ENCODE measurements at places on chromosomes 4 and X.
A peak's percentile ranks its signal among the peaks of the same experiment; 100 is the strongest.

DNA sequence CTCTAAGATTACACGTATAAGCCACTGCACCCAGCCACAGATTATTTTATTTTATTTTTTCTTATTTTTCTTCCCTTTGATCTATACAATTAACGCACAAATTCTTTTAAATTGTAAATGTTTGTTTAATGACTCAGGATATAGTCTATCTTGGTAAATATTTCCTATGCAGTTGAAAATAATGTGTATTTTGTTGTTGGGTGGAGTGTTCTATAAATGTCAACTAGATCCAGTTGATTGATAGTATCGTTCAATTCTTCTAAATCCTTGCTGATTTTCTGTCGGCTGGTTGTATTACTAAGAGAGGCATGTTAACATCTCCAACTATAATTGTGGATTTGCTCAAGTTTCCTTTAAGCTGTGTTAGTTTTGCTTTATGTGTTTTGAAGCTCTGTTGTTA lies 92.0 kb downstream of the TRAPPC11 start:
- no peak for DNase-seq

DNA sequence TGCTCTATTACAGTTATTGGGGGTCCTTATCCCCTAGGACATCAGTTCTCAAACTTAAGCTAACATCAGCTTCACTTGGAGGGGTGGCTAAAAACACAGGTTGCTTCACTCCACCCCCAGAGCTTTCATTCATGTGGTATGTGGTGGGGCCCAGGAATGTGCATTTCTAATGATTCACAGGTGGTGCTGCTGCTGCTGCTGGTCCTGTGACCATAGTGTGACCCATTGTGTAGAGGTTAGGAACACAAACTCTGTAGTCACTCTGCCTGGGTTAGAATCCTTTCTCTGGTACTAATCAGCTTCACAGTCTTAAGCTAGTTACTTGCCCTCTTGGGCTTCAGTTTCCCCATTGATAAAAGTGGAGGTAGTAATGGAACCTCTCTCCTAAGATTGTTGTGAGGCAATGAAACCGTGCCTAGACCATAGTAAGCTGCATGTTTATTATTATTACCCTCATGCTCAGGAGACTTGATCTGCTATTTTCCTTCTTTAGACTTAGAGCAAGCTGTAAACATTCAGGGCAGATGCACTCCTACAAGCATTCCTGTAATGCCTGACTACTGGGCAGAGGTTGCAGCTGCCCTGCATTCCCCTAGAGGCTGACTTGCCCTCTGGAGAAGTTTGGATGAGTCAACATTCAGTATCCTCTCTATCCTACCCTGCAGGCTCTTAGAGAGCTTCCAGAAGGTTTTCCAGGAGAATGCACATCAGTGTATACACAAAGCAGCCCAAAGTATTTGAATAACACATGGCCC lies 94.1 kb upstream of the ACSL4 start:
- no peak for DNase-seq

DNA sequence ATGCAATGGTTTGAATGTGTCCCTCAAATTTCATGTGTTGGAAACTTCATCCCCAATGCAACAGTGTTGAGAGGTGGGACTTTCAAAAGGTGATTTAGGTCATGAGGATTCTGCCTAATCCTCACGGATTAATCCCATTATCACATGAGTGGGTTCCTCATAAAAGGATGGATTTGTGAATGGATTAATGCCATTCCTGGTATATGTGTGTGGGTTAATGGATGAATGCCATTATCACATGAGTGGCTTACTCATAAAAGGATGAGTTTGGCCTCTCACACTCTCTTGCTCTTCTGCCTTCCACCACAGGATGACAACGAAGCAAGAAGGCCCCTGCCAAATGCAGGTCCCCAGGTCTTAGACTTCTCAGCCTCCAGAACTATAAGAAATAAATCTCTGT lies 30.5 kb upstream of the NEUROG2 start:
- DNase-seq = no peak

GRCh38 chrX:40179283-40179682 lies 81.5 kb upstream of the BCOR start:
- no peak for DNase-seq

GRCh38 chr4:163164591-163164990 lies 2.1 kb downstream of the NAF1 start:
- no peak for DNase-seq

GRCh38 chr4:3305610-3306371 lies 13.0 kb downstream of the RGS12 start:
- no peak for DNase-seq

- no peak for DNase-seq
Observed at GRCh38 chrX:86329174-86329573, 180.9 kb downstream of the DACH2 start.

DNA sequence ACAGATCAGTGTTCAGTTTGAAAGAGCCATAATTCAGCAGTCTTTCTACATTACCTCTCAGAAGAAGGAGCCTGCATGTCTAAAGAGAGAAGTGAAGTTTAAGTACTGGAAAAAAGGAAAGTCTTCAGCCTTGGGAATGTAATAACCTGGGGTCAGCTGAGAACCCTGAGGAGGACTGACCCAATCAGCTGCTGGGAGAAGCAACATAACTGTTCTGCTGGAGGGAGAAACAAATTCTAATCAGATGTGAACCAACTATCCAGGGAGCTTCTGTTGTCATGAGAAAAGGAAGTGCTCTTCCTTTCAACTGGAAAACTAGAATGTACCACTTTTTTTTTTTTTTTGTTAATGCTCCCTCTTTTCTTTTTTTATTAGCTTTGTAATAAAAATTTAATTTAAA lies 64.5 kb upstream of the PDE5A start:
- DNase-seq = no peak

DNA sequence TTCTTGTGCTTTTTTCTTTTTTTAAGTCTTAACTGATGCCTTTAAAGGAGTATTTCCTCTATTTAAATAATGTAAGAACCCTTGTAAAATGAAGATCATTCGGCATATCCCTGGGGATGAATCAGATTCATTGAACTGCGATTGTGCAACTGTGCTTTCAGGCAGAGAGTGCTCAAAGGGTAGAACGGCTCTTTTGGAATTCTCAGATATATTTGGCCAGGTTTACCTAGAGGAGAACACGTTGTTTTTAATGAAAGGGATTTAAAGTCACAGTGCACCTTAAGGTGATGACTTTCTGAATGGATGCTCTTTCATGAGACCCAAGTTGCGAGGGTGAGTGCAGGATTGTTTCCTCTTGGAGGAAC lies 51.6 kb upstream of the ELOVL6 start:
- no peak for DNase-seq

- DNase-seq = no peak
Observed at GRCh38 chr4:184616633-184617551, 32.4 kb downstream of the CASP3 start.

DNA sequence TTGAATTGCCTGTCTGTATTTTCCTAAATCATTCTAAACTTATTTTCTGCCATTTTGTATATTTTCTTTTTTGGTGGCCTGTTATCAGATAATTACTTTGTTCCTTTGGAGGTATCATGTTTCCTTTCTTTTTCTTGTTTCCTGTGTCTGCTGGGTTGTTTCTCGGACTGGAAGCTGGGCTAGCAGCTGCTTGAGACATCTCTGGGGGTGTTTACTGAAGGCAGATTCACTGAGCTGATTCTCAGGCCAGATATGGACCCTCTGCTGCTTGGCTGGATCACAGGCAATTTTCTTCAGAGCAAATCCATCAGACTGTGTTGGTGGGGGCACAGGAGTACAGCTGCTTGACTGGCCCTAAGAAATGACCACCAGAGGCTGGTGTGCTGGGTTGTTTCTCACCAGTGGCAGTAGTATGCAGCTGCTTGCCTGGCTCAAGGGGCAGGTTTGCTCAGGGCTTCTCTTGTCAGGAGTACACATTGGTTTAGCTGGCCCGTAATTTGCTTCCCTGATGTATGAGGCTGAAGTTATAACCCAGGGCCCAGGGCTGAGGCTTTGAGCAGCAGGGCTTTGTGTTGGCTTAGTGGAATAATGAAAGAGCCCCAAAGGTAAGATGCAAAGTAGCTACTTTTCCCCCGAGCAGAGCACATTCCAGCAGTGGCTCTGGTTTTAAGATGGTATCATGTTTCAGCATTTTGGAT lies 680.6 kb downstream of the TECRL start:
- no peak for DNase-seq

- DNase-seq = no peak
Observed at GRCh38 chrX:69136546-69137331, 28.5 kb downstream of the PJA1 start.

- no peak for DNase-seq
Observed at GRCh38 chr4:36489798-36490197, 208.4 kb downstream of the DTHD1 start.

GRCh38 chr4:108742451-108743420 lies 20.1 kb downstream of the ETNPPL start:
- no peak for DNase-seq

DNA sequence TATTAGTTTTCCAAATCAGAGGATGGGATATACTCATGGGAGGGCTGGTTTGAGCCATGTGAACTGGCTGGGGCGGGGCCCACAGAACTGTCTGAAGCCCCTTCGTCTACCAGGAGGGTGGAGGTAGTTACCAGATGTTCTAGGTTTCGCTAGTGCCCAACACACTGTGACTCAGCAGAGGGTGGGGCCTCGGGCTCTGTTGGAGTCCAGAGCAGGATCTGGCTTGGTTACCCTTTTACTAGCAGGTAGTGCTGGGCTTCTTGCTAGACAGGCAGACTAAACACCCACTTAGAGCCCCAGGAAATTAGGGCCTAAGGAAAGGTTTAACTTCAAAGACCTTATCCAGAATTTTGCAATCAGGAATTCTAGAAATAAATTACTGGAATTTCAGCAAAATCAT lies 56.2 kb upstream of the CHRDL1 start:
- DNase-seq = no peak

GRCh38 chrX:153646620-153647373 lies at the start of gene DUSP9:
Gene DUSP9, plus strand, starts transcription at chrX:153647203. Its CDS starts 751 bp downstream, at chrX:153647954.
- no peak for DNase-seq

DNA sequence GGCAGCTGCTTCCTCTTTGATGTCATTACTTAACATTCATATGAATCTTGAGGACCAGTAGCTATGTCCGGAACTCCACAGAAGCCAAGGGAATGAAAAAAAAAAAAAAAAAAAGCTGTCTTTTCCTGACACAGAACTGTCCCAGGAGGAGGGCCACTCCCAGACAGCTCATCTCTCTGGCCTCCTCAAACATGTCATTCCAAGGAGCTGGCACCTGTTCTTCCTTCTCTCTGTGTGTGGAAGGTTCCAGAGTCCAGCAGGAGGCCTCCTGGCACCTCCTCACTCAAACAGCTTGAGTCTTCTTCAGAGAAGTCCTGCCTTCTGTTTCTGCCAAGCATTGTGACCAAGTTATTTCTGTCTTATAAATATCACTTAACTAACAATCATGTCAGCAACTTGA lies 458.5 kb downstream of the AFF2 start:
- no peak for DNase-seq

GRCh38 chrX:38890963-38891362 lies 89.7 kb downstream of the MID1IP1 start:
- no peak for DNase-seq

DNA sequence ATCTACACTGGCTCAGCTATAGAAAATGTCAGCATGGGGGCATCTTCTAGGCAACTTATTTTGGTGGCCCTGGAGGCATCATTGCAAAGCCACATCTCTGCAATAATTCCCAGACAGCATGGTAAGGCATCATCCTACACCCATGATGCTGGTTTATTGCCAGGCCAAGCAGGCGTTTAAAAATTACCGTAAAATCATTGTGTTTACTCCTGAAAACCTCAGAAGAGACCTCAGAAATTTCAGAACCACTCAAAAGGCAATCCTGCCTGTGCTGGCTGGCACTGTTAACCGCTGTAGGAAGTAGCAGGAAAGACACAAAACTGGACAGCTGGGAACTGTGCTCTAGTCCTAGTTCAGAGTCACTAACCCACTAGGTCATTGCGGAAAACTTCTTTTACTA lies 63.2 kb downstream of the MID1 start:
- DNase-seq = no peak

GRCh38 chrX:155048977-155049619 lies 21.8 kb downstream of the CMC4 start:
- DNase-seq = peak; percentile 27

DNA sequence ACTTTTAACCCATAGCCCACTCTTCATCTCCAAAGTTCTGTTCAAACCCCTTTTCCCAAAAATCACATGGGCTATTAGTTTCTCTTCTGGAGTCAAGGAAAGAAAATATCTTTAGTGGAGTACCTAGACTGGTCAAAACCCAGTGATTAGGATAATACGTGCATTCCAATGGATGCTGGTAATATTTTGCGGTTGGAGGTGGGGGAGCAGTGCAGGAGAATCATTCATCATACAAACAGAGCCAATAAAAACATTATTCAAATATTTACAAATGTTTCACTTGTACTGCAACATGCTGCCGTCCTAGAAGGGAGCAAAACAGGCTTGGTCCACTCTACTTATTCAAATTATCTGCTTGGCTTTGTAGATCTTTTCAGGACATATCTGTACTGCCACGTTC lies 57.2 kb upstream of the RAB9B start:
- DNase-seq = no peak

DNA sequence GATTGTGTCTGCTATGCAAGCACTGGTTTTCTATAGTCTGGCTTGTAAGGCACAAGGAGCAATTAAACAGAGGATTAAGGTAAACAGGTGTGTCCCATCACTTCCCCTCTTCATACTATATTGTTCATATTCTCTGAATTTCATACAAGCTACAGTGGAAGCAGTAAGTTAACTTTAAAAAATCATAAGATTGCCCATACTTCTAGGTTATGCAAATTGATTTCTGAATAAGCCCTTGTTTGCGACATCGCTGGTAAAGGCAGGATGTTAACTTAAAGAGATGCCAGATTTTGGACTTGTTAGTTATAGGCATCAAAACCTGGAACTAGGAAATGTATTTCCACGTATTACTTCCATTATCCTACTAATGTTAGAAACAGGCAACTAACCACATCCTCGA lies 1.0 kb upstream of the TMEM131L start:
- no peak for DNase-seq

GRCh38 chr4:109999585-109999912 lies 86.9 kb downstream of the EGF start:
- DNase-seq = no peak

DNA sequence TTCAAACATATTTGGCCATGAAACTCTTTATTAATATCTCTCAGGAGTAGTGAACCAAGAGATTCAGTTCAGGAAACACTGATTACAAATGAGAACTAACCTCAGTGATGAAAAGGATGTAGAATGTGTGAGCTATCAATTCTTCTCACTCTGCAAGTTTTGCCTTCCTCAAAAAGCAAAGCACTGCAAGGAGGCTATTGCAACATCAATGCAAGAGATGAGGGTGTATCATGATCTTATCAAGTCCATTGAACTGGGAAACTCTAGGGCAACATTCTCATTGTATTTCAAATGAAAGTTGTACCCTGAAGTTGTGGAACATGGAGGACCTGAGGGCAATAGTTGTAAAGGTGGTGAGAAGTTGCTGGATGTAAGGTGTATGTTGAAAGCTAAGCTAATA lies 56.4 kb upstream of the VEGFC start:
- DNase-seq = no peak

GRCh38 chr4:55758066-55758465 lies 61.5 kb upstream of the EXOC1L start:
- DNase-seq = no peak

All from T-helper 9 cell (primary cell).